ENCODE measurements at places on chromosomes 4 and X. TPM values are rescaled to one million over a fixed set of nuclear protein-coding genes. Genes with fewer than 3 reads are reported as not detected.

SPANXN4 gene
- not detected for polyA plus RNA-seq

CPLX1 gene
- 0.06 TPM for polyA plus RNA-seq

ITIH6 gene
- not detected for polyA plus RNA-seq

MTCP1 gene
- polyA plus RNA-seq = 13.5 TPM

ADH1A gene
- polyA plus RNA-seq = not detected

FHIP1A gene
- 0.93 TPM for polyA plus RNA-seq

Data from foreskin keratinocyte (primary cell).